EH (cell line): ENCODE measurements at places on chromosomes 12 and 14.

- DNase-seq, result no peak
Measured at GRCh38 chr14:72123755-72124154, 191.5 kb downstream of the RGS6 start.

- no peak for DNase-seq
Measured at GRCh38 chr12:110721570-110721969, 21.1 kb downstream of the PPP1CC start.

GRCh38 chr12:91877456-91878235, 268.0 kb downstream of the BTG1 start:
- no peak for DNase-seq

- DNase-seq, result no peak
Measured at GRCh38 chr12:3048540-3048939, 28.6 kb upstream of the TSPAN9 start.

DNA sequence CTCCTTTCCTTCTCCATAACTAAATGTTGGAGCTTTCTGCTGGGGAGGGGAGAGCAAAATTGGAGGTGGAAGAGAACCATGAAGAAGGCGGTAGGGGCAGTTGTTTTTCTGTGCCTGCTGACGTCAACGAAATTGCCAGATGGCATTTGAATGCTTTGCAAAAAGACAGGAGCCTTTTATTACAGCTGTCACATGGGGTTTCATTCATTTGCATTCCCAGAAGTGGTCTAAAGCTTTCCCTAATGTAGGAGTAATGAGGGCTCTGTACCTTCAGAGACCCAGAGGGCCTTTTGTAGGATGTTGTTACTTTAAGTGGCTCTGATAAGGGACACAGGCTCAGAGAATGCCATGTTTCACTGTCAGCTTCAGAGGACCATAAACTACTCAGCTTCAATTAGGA, 107.1 kb upstream of the SLCO1C1 start:
- DNase-seq, result no peak

- DNase-seq, result no peak
Measured at GRCh38 chr14:105335735-105336476, 21.4 kb downstream of the PACS2 start.

DNA sequence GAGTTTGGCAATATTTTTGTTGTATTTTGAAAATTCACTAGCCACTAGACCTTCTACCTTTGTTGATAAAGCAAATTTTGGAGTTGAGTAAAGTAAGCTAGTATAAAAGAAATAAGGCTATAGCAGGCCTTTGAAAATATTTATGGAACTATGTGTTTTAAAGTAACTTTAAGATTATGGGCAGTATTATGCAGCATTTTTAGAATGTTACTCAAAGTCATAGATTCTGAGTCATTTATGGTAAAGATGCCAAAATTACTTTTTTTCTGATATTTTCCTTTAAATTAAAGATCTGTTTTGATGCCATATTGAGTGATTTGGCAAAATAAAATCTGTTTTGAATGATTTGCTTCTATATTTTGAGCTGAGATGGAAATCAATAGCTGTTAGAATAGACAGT, 57.2 kb downstream of the SYNE2 start:
- peak; percentile 16 for DNase-seq

GRCh38 chr12:132646850-132647249, 28.3 kb downstream of the P2RX2 start:
- no peak for DNase-seq

- DNase-seq, result no peak
Measured at GRCh38 chr12:97944576-97944975, 482.0 kb downstream of the RMST start.

DNA sequence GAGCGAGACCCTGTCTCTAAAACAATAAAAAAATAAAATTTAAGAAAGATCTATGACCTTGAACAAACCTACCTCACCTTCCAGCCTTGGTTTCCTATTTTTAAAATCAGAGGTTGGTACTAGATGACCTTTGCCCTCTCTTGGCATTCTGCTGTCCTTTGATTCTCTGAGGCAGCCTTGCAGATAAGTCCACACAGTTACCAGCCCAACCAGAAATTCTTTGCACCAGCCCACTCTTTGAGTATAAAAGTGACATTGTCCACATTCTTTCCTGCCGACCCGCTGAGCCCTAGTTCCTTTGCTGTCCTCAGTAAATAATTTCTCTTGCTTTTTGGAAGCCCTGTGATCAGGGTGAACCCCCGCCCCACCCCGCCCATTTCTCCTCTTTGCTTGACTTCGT, 150.4 kb downstream of the PHETA1 start:
- no peak for DNase-seq

- no peak for DNase-seq
Measured at GRCh38 chr12:131642101-131642540, 68.8 kb upstream of the SFSWAP start.

GRCh38 chr14:67335781-67336180, 23.8 kb downstream of the ATP6V1D start:
- peak; percentile 14 for DNase-seq
